Body of pancreas (tissue), 4 donors: ENCODE measurements at places on chromosomes 3 and 15. TPM values are rescaled to one million over a fixed set of nuclear protein-coding genes. Genes with fewer than 3 reads are reported as not detected.

DNA sequence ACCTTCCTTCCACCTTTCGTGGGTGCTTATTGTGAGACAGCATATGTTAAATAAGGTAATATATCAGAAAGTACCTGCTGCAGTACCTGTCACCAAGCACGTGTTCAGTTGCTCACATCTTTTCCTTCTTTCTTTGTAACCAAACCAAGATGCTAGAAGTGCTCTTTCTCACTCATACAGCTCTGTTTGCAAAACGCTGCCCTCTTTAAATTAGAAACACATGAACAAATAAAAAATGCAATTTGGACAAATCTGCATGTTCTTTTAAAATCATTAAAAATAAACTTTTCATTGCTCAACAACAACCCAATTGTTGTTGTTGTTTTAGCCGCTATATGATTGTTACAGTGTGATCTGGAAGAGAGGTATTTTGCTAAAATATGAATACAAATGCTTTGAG is 193.5 kb upstream of the ZBTB20 start:
- H3K4me3 ChIP-seq: no peak overlapping the region
- DNase-seq: no peak
- H3K27me3 ChIP-seq: no peaks in the 10 kb centered on the region
- no peak overlapping the region for H3K27ac ChIP-seq

DNA sequence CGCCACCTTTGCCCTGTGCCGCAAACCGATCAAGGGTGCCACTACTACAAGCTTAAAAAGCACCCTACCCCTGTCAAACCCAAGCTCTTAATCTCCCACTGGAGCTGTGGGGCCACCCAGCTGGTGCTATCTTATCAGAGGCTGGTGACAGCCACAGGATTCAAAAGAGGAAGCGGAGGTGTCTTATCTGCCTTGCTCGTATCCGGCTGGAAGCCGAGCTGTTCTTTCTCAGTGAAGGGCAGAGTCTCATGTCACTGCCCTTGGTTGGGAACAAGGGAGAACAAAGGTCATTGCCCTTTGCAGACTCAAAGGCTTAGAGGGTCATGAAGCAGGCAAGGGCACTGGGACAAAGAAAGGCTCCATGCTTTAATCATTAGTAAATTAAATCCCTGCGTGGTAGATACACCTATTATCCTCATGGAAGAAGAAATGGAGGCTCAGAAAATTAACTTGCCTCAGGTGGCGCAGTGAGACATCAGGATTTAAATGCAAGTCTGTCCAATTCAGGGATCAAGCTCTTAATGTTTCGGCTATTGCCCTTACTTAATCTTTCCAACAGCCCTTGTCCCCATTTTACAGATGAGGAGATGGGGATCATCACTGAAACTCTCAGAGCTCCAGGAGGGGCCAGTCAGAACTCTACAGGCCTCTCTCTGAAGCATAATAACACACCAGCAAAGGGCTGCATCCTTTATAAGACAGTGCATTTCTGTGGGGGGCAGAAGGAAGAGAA is 360.0 kb upstream of the PROK2 start:
- H3K4me1 ChIP-seq: peaks cover 5% of the 10 kb centered on the region
- H3K36me3 ChIP-seq: no peaks in the 10 kb centered on the region
- H3K27me3 ChIP-seq: no peaks in the 10 kb centered on the region
- H3K27ac ChIP-seq: no peak overlapping the region
- no peak for DNase-seq

- H3K4me3 ChIP-seq: no peak overlapping the region
- no peak overlapping the region for H3K27ac ChIP-seq
- DNase-seq: no peak
- H3K36me3 ChIP-seq: no peaks in the 10 kb centered on the region
Observed at GRCh38 chr15:81379269-81379668, 5.3 kb upstream of the TMC3 start.

DNA sequence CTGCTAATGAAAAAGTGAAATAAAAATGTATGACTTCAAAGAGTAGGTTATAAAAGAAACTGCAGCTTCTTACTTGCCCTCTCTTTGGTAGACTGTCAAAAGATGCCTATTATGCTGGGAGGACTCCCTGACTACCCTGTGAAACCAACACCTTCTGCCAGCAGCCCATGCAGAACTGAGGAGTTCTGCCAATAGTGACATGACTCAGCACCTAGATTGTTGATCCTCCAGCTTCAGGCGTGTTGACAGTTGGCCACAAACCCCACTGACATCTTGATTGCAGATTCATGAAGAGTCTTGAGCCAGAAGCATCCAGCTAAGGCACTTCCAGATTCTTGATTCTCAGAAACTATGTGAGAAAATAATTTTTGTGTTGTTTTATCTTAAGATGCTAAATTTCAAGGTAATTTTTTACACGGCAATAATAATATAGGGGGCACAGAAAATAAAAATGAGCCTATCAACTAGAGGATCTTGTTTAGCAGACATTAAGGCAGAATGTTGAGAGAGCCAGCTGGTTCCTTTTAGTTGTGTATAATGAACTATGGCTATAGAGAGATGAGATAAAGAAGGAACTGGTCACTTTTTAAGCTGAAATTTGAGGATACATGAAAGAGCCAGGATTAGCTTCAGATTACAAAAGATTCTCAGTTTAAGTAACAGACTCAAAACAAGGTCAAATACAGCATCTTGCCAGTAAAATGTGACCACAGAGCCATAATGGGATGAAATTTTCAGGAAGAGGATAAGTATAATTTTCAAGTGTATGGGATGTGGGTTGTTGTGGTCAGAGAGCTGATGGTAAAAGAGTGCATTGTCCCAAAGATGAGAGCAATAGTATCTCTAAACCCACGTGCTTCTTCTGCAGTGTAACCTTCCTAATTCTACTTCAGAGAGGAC is 588.7 kb upstream of the CBLB start:
- H3K4me3 ChIP-seq: no peak overlapping the region
- H3K27ac ChIP-seq: no peak overlapping the region
- no peaks in the 10 kb centered on the region for H3K36me3 ChIP-seq
- peak; percentile 21 for DNase-seq

DNA sequence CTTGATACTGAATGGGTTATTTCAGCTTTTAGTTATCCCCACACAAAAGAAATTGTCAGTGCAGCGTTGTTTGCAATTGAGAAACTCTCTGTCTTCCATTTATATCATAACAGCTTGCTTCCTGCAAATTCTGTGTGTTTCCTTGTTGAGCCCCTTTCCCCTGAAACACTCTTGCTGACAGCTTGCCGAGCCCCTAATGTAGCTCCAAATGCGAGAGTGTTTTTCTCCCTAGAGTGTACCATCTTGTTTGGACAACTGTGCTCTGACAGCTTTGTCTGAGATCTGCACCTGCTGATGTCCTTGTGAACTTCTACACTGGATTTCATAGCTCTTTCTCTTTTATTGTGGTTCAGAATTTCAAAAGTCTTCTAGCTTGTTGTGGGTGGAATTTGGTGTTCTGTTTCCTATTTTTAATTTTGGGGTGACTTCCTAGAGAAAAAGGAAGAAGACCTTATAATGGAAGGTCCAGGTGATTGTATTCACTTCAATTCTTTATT is 343.5 kb downstream of the PDCD6IP start:
- H3K27ac ChIP-seq: no peak overlapping the region
- H3K36me3 ChIP-seq: no peaks in the 10 kb centered on the region
- no peak overlapping the region for H3K4me3 ChIP-seq
- H3K27me3 ChIP-seq: no peaks in the 10 kb centered on the region

GRCh38 chr3:111808439-111808838 is 50.6 kb upstream of the PHLDB2 start:
- DNase-seq: no peak
- no peaks in the 10 kb centered on the region for H3K36me3 ChIP-seq
- H3K4me3 ChIP-seq: no peak overlapping the region
- H3K27ac ChIP-seq: no peak overlapping the region
- H3K27me3 ChIP-seq: no peaks in the 10 kb centered on the region

ADGRG7 gene
- total RNA-seq: not detected
